ENCODE measurements at places on chromosomes 3 and 15. TPM values are rescaled to one million over a fixed set of nuclear protein-coding genes. Genes with fewer than 3 reads are reported as not detected.

MUC4 gene
- polyA plus RNA-seq = 0.16 TPM

RAP2B gene
- 4.8 TPM for polyA plus RNA-seq

RTP1 gene
- not detected for polyA plus RNA-seq

CLDN16 gene
- 0.33 TPM for polyA plus RNA-seq

RAMAC gene
- polyA plus RNA-seq = 16.1 TPM

IL17RD gene
- 0.44 TPM for polyA plus RNA-seq

DZIP3 gene
- polyA plus RNA-seq = 17.2 TPM

ZNF501 gene
- polyA plus RNA-seq = 1.6 TPM

IP6K1 gene
- 14.2 TPM for polyA plus RNA-seq

All from adrenal gland (tissue), 19 donors.